ENCODE measurements at places on chromosomes 5 and 9.

DNA sequence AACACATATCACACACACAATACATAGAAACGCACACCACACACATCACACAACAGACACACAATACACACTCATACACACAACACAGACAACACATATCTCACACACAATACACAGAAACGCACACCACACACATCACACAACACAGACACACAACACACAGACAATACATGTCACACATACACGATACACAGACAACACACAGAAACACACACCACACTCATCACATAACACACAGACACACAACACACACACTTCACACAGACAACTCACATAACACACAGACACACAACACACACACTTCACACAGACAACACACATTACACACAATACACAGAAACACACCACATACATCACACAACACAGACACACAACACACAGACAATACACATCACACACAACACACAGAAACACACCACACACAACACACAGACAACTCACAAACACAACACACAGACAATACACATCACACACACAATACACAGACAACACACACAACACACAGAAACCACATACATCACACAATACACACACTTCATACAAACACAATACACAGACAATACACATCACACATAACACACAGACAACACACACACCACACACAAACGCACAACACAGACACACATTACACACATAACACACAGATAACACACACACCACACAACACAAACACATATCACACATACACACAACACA is 4.3 kb upstream of the CCDC187 start:
- DNase-seq: no peak

GRCh38 chr5:97601651-97602050 is 418.6 kb upstream of the RIOK2 start:
- no peak for DNase-seq

DNA sequence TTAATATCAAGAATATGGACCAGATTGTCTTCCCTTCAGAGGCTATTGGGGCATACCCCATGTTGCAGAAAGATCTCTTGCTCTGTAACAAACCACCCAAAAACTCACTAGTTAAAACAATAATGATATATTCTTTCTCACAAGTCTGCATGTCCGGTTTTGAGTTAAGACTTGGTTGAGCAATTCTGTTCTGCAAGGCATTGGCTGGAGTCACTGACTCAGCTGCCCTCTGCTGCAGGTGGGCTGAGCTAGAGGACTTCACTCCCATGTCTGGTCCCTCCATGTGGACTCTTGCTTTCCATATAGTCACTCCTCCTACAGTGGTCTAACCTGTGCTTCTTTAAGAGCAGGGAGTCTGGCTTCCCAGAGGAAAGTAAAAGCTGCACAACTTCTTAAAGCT is 73.4 kb downstream of the ESM1 start:
- no peak for DNase-seq

- no peak for DNase-seq
Observed at GRCh38 chr5:151772846-151773561, 1.2 kb downstream of the G3BP1 start.

DNA sequence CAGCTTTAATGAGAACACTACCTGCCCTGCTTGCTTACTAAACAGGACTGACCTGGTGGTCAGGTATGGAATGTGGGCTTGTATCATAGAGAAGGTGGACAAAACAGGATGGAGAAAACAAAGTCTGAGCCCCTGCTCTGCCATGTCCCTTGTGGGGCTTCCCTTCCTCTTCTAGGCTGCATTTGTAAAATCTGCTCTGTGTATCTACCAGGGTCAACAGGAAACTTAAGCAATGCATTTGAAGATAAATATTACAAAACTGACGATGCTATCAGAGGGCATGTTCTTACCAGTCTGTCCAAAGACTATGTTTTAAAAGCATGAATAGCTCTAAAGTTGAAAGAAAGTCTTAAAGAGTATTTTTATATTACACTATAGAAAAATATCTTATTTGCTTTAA is 228.7 kb downstream of the DCP2 start:
- no peak for DNase-seq

GRCh38 chr9:82563094-82563493 is 499.8 kb downstream of the RASEF start:
- DNase-seq: no peak

DNA sequence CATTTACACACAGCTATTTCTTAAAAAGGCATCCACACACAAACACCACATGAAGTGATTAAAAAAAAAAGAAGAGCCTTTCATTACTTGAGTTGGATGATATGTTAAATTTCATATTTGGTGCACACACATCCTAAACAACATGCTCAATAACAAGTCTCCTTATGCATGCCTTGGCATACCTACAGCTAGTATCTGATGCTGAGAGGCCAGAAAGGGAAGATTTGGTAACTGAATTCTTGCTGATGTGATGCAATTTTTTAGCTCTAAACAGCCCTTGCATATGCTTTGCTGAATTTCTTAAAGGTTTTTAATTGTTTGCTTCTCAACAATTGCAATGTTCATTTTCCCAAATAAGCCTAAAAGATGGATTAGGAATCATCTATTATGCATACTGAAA is 338.8 kb downstream of the ARL15 start:
- no peak for DNase-seq

- DNase-seq: no peak
Observed at GRCh38 chr9:34089311-34089710, 37.2 kb downstream of the DCAF12 start.

- no peak for DNase-seq
Observed at GRCh38 chr9:16532681-16533450, 337.6 kb downstream of the BNC2 start.

GRCh38 chr9:92727716-92728700 is 36.6 kb downstream of the BICD2 start:
- no peak for DNase-seq

DNA sequence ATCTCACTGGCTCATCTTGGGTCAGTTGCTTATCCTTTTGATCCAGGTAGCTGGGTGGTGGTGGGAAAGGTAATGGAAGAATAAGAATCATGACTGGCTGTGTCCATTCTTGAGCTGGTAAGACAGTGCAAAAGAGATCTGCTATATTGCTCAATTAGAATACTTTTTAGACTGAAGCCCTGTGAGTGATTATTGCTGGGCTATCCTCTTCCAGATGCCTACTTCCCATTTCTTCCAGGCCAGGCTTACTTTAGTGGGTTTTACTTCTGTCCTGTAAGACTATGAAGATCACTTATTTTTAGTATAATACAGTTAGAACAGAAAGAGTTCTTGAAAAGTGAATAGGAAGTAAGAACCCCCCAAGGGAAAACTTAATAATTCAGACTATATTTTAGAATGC is 7.2 kb downstream of the MARCHF6 start:
- no peak for DNase-seq

- DNase-seq: no peak
Observed at GRCh38 chr5:28301712-28302111, 1263.3 kb upstream of the CDH9 start.

DNA sequence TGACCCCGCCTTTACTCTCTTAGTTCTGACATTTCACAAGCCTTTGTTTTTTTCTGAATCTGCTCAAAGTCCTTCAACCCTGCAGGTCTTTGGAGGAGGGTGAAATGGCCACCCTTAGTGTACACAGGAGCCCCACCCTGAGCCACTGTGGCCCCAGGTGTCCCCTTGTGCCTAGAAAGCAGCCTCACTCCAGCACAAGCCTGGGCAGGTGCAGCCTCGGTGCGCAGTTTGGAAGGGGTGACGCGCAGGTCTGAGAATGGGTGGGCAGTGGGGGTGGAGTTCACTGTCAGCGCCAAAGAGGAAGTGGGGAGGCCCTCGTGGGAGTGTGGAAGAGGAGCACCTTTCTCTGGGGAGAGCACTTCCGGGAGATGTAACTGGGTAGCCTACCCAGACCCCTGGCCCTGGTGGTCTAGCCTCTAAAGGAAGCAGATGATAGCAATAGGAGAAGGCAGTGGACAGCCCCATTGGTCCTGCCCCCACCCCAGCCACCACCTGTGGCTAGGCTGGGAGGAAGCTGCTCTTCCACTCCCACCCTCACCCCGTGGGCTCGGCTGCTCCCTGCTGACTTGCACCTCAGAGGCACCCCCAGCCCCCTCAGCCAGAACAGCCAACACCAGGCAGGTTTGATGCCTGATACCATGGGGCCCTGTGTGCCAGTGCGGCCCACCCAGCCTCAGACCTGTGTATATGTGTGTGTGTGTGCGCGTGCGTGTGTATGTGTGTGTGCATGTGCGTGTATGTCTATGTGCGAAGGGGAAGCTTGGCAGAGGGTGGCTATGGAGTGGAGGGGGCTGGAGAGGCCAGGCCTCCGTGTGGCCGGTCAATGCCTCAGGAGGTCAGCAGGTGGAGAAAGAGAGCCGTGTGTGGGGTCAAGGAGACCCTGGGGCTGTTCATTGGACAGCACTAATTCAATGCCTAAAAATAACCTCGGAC is 16.8 kb upstream of the DAB2IP start:
- DNase-seq: no peak

DNA sequence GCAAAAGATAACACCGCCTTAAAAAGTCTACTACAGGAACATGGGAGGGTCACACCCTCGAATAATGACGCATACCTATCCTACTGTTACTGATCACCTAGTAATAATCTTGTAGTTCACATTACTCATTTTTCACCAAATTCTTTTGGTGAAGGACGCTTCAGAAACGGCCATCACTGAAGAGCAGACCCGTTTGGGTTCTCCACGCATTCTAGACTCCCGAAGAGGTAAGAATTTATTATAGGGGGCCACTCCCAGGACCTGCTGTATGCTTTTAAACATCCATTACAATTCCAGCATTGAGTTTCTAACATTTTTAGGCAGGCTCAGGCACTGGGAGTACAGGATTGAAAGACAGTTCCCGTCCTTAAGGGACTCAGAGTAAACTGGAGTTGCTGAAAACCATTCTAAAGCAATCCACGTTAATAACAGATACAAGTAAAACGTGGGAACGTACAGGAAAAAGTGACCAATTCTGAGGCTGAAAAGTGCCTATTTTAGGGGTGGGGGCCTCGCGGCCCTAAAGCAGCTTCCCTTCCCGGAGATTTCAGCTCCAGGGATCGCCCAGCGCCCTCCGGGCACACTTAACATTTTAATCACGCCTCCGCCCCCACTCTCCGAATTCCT is at the start of gene FER:
TSS of gene FER (plus strand) at position 124 of the 627 bp plus-strand sequence. CDS start 50,286 bp downstream, outside the sequence.
- peak; percentile 32 for DNase-seq

- no peak for DNase-seq
Observed at GRCh38 chr5:31944684-31945445, 229.3 kb downstream of the GOLPH3 start.

DNA sequence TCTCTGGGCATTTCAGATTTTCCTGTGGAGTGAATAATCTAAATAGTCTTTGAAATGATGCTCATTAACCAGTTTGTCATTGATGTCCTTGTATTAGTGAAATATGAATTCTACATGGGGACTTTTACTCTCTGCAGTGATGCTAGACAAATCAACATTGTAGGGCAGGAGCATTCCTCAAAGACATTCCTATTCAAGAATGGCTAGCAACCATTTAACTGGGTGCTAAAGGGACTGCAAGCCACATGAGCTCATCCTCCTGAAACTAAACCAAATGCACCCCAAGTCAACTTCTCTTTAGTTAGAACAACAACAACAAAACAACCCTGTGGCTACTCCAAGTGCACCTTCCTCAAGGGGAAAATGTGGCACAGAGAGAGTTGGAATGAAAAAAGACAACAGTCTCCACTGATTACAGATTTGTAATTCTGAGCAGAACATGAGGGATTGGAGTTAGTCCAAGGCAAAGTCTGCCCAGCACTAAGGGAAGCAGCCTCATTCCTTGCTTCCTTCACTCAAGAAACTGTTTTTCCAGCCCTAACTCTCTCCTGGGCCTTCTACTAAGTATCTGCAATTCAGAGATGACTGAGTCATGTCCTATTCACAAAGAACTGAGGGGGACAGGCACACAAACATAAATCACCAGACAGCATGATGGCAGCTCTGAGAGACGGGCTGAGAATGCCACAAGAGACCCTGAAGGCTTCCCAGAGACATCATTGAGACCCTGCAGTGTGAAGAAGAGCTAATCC is 82.0 kb upstream of the WWC1 start:
- DNase-seq: no peak

DNA sequence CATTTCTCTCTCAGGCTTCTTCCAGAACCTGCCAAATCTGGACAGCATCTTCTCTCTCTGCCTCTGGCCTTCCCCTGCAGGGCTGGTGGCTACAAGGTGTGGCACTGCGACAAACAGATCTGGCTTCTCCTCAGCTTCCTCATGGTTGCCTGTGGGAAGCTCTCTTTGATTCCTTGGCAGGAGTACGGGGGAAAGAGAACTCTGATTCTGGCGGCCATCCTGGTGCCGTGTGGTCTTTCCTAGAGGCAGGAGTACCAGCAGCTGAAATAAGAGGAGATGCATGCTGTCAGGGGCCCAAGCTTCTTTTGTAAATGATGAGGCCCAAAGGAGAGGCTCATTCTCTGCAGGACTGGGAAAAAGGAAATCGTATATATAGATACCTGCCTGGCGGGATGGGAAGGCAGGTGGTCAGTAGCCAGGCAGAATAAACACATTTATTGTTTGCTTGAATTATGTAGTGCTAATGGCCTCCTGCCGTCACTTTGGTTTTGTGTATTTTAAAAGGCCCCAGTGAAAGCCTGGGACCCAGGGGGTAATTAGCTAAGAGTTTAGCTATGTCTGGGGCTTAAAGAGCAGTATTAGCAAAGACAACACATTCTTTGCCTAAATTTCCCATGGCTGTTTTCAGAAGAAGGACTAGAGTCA is at the start of gene CER1:
TSS of gene CER1 (minus strand) at position 343 of the 645 bp plus-strand sequence. CDS start at position 282, 61 bp downstream.
- DNase-seq: no peak

DNA sequence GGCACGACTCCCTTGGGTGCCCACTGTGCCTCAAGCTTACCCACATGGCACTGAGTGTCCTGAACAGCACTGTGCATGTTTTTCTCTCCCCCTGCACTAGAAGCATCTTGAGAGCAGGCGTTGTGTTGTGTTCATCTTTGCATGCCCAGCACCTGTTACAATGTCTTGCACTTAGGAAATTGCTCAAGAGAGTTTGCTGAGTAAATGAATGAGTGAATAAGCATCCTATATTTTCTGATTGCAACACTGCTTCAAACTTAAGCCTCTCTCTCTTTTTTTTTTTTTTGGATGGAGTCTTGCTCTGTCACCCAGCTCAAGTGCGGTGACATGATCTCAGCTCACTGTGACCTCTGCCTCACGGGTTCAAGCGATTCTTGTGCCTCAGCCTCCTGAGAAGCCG is 94.5 kb downstream of the LMNB1 start:
- no peak for DNase-seq

GRCh38 chr9:77523891-77524290 is 124.2 kb downstream of the GNA14 start:
- no peak for DNase-seq

- no peak for DNase-seq
Observed at GRCh38 chr9:135344523-135344901, 135.1 kb upstream of the PPP1R26 start.

GRCh38 chr9:112006361-112007020 is 109.9 kb downstream of the UGCG start:
- no peak for DNase-seq

All from activated CD4-positive, alpha-beta T cell treated with anti-CD3 and anti-CD28 coated beads, Interleukin-2, amount 50 U/mL, for 1 hour (primary cell).